ENCODE measurements at places on chromosomes 16 and 17.

- no peak for DNase-seq
These were observed 271.5 kb downstream of the SOX9 start for GRCh38 chr17:72392056-72393010.

DNA sequence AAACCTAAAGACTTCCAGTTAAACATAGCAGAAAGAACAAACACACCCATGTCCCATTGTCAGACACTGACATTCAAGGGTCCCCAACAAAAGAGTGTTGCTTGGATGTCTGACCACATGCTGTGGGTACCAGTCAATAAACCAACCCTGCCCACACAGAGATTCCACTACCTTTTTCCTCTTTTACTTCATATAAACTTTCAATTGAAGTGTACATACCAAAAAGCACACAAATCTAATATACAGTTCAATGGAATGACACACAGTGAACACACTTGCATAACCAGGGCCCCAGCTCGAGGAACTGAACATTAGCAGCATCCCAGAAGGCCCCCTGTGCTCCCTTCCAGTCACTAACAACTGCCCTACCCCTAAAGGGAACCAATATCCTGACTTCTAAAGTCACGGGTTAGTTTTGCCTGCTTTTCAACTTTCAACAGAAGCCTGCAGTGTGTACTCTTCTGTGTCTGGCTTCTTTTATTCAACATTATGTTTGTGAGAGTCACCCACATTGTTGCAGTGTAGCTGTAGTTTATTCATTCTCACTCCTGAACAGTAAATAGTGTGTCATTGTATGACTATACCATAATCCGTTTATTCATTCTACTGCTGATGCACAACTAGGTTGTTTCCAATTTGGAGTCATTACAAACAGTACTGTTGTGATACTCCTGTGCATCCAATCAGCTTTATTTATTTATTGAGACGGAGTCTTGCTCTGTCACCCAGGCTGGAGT lies 18.0 kb downstream of the CFDP1 start:
- DNase-seq = no peak

DNA sequence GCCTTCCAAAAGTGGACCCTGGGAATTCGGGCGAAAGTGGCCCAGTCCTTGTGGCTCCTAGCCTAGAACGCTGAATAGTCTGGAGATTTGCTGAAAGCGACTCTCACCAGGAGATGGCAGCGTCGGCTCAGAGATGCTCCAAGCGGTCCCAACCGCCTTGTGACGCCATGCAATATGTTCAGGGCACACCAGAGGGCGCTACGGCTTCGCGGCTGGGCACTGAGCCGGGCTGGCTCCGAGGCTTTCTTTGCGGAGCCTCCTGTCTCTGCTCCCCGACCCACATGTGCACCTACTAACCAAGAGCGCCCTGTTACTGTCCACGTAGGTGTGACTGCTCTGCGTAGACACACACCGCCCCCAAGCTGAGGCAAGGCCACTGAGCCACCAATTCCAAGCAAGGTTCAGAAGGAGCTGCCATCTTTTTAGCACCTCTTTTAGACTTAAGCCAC lies 36.9 kb downstream of the SYCE1L start:
- DNase-seq = peak; percentile 28

DNA sequence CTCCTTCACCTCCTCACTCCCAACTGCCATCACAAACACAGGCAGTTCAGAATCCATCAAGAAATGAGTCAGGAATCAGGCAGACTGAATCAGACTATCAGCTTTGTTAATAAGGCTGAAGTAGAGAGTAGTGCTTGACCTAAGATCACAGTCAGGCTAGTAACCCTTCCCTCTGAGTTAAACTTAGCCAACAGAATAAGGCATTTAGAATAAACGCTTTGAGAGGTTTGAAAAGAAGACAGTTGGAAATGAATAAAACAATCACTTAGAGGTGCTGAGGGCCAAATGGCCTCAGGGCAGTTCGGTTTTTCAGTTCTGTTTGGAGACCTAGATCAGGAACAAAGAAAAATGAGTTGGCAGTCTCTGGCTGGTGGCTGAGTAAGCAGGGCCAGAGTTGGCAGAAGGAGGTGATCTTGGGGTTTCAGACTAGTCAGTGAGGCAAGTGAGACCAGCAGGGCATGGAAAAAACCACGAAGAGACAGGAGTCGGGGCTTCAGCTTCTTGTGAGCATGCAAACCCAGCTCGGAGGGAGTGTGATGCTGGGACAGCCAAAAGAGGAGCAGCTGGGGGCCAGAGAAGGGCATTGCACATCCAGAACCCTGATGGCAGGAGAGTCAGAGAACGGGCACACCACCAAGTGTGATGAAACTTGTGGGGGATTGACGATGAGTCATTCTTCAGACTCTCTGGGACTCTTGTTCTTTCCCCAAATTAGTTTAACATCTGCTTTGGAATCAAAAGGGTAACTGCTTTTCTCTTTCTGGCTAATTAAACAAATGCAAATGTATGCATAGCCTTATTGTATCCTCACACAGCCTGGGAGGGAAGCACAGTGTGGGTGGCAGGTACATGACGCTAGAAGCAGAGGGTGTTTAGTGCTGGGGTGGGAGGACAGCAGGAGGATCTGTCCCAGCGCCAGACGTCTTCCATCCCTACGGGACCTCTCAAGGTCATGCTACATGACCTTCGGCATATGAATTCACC lies 54.8 kb downstream of the SPECC1 start:
- DNase-seq = no peak

DNA sequence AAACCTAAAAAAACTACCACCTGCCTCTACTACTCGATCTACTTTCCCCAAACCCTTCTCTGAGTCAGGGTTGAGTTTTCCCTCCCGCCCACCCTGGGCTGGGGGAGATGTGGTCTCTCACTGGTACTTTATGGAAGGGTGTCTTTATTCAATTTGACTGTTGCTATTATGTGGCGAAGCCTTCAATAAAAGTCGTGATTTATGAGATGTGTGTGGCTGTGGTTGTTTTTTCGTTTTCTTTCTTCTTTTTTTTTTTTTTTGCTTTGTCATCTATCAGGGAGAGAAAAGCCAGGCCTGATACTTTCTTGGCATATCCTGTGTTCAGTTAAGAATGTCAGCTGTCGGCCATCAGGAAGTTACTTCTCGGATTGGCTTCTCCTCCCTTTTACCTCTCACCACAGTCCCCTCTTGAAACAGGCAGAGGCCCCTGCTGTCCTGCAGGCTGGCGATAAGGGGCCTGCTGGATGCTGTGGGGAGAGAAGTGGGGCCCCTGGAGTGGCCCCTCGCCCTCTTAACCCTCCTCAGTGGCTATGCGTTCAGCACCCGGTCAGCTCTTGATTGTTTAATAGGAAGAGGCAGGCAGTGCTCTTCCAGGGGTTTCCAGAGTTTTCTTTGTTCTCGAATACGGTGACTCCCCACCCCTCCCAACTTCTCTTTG lies 123.0 kb downstream of the MSI2 start:
- DNase-seq = peak; percentile 85

- no peak for DNase-seq
These were observed 14.0 kb upstream of the TMEM219 start for GRCh38 chr16:29947897-29948296.

GRCh38 chr17:49388290-49388640 lies 26.2 kb upstream of the ZNF652 start:
- peak; percentile 55 for DNase-seq

DNA sequence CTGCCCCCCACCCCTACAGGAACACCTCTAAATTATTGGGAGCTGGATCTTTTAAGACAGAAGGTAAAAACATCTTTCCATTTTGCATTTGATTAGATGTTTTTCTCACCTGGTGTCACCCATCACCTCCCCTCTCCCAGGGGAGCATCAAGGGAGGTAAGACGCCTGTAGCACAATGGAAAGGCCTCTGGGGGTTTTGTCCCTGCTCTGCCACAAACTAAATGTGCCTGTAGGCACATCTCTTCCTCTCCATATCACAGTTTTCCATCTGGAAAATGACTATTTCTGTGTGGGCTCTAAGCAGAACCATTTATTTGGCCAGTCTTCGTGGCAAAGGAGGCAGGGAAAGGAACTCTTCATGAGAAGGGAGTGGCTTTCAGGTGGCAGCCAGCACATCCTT lies 76.6 kb downstream of the GNAO1 start:
- DNase-seq = no peak

DNA sequence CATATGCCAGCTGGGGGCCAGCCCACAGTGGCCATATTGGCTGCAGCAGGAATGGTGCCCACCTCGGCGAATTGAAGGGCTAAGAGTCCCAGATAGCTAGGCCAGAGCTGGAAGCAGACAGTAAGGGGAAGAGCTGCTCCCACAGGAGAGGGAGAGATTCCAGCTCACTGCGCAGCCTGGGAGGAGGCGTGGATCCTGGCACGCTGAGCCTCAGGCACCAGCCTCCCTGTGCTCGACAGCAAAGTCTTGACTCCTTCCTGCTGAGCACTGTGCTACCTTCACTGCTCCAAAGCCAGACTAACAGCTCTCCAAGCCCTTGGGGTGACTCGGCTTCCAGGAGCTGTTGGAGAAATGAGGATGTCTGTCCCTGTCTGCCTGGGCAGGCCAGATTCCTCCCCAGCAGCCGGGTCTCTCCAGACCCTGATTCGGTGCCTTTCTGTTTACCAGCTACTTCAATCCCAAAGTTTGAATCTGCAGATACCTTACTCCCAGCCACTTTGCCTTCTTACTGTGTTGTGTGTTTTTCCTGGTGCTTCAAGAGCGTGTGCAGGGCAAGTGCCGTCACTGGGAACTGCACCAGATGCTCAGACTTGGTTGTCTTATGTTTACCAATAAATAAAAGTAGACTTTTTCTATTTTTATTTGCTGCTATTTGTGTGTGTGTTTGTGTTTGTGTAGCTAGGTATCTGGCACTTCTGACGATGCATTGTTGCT lies 9.1 kb downstream of the CBX2 start:
- no peak for DNase-seq

Data from GDM1 (cell line).